ENCODE measurements at places on chromosomes 3 and 15. TPM values are rescaled to one million over a fixed set of nuclear protein-coding genes. Genes with fewer than 3 reads are reported as not detected.

DNA sequence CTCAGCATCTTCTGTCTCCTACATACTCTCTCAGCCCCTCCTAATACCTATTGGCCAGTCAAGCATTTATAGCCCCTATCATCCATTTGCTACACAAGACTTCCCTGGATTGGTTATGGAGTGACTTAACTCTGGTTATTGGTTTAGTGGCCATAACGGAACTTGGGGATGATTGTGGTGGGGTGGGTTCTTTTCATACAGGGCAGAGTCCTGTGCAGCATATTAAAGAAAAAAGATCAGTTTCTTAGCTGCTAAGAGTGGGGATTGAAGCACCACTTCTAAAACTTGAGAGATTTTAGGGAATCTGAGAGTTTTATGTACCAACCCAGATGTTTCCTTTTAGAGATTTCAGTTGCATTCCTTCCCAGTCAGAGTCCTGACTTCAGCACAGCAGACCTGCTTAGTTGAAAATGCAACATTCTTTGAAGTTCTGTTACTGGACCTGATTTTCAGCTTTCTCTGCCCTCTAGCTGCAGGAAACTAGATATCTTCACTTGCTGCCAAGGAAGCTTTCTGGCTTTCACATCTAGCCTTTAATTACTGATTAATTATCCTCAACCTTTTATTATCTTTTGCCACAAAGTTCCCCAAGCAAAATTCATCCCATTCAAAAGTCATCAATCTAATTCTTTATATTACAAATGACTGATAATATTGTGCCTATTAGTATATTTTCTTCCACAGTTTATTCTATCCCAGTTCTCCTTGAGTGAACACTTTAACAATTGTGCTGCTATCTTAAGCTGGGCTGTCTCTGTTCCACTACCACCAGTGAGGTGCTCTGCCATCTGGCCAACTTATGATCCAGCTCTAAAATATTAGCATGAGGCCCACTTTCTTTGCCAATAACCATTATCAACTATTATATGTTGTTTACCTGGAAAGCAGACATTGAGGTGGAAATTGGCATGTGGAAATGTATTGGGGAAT is 906.0 kb upstream of the ALCAM start:
- no peak for DNase-seq

DNA sequence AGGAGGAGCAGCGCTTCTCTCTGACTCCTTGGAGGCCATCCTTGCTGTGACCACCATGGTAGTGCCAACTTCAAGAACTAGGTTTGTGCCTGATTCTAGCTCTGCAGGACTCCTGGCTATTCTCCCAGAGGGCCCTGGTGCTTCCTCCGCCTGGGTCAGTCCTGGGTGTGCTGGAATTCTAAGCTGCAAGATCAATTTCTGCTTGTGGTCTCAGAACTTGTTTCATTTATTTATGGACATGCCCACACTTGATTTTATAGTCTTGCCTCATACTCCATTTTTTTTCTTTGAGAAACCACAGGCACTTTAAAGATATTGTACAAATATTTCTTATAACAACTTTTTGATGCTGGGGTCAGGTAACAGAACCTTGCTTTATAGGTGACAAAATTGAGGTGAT is 87.6 kb downstream of the PDCD6IP start:
- no peak for DNase-seq

- no peak for DNase-seq
These were observed 335.1 kb downstream of the EFHB start for GRCh38 chr3:19598870-19599269.

DNA sequence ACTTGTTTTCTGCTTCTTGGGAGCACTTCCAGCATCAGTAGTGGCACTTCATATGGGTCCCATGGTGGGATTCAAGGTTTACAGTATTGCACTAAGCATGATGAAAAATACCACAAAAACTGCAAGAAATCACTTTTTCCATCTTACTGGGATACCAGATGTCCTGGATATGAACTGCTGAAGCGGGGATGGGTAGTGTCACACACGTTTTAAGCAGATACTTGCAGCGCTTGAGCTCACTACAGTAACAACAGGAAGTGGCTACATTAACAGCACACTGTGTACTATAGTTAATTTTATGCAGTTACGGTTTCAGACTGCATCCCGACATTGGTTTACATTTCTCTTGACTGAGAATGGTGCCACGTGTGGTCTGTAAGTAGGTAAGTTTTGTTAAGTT is 3.5 kb upstream of the ISG20 start:
- DNase-seq, result no peak

GRCh38 chr3:63841704-63842103 is 21.9 kb downstream of the THOC7 start:
- no peak for DNase-seq

DNA sequence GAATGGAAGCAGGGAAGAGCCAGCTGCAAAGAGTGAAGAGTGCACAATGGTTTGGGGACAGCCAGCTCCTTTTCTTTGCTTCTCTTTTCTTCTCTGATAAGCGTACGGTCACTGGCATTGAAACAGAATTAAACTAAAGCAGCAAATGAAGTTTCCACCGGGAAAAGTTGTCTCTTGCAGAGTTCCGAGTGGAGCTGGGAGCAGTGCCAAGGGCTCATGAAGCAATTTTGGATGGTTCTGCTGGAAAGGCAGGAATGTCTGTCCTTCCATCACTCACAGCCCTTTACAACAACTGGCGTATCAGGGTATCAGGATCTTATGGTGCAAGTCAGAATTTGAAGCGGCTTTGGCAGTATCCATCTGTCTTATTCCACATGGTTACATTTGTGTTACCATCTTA is 1042.9 kb downstream of the NTRK3 start:
- DNase-seq, result no peak

- DNase-seq, result peak; percentile 87
These were observed at the start of gene UQCRC1 for GRCh38 chr3:48609088-48610005. UQCRC1 (minus strand) TSS chr3:48609646; CDS start chr3:48609620, 26 bp downstream.

- no peak for DNase-seq
These were observed 34.1 kb downstream of the TPM1 start for GRCh38 chr15:63076714-63077046.

DNA sequence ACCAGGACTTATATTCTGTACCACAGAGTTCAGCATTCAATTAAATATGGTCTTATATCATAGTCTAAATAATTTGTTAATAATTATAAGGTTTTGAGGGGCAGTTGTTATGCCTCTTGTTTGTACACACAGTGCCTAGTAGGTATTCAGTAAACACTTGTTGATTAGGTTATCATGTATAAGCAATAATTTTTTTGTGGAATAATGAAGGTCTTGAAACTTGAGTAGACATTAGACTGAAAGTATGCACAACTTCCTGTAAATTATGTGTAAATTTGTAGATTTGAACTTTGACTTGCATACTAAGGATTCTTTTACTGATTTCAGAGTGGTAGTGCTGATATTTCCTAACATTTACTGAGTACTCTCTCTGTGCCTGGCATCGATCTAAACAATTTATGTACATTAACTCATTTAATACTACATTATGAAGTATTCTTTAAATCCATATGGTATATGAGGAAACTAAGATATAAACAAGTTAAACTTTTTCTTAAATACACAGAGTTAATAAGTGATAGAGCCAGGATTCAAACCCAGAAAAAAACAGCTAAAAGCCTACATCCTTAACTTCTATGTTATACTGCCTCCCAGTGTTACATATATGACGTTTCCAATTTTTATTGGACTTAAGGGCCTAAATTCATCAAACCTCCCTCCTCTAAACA is 65.1 kb downstream of the GLCE start:
- DNase-seq, result no peak

- DNase-seq, result no peak
These were observed 2.2 kb downstream of the NPTN start for GRCh38 chr15:73630921-73631362.

DNA sequence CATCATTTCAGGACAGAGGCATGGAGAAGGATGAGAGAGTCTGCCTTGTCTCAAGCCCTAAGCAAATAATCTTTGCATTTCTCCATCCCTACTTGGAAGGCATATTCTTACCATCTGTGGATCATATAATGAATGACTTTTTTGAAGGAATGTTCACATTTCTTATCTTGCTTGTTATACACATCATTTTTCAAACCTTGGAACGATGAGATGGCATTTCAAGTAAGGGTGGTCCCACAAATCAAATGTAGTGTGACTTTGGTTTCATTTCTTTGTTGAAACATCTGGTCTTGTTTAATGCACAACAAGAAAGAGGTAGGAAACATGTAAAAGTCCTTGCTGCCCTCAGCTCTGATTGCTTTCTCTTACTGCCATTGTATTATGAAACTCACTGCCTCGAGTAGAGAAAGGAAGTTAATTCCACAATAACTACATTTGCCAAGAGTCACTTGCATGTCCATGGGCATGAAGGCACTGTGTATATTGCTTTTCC is 32.1 kb downstream of the RBMS3 start:
- no peak for DNase-seq

DNA sequence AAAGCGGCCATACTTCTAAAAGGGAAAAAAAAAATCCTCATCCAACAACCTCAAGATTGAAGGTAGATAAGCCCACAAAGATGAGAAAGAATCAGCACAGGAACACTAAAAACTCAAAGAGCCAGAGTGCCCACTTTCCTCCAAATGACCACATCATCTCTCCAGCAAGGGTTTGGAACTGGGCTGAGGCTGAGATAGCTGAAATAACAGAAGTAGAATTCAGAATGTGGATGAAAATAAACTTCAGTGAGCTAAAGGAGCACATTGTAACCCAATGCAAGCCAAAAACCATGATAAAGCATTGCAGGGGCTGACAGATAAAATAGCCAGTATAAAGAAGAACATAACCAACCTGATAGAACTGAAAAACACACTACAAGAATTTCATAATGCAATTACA is 158.7 kb upstream of the UBE2E2 start:
- no peak for DNase-seq

- no peak for DNase-seq
These were observed 35.3 kb downstream of the PBRM1 start for GRCh38 chr3:52650439-52650838.

Gene ERICH6
- not detected for total RNA-seq

Gene UBAP1L
- total RNA-seq, result 2.3 TPM

Gene CYP1A2
- not detected for total RNA-seq

Gene KBTBD13
- total RNA-seq, result 0.08 TPM

Measured in left colon (tissue), 2 donors.